ENCODE measurements at places on chromosomes 16 and 17.

GRCh38 chr17:13362341-13363122, 239.2 kb downstream of the HS3ST3A1 start:
- DNase-seq: no peak

DNA sequence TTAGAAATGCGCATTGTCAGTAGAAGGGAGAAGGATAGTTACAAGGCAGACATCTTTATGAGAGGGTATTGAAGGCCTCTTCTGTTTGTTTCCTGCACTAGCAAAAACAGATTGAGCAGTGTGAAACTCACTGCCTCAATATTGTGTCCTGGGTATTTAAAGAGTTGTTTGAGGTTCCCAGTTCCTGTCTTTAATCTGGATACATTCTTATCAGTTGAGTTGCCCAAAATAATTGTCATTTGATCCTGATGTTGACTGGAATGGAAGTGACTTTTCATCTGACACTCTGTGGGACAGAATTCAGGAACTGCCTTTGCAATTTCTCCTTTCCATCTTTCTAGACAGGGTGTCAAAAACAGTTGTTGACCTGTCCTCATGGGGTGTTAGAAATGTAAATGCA, 1.7 kb downstream of the ATP6V0A1 start:
- no peak for DNase-seq

DNA sequence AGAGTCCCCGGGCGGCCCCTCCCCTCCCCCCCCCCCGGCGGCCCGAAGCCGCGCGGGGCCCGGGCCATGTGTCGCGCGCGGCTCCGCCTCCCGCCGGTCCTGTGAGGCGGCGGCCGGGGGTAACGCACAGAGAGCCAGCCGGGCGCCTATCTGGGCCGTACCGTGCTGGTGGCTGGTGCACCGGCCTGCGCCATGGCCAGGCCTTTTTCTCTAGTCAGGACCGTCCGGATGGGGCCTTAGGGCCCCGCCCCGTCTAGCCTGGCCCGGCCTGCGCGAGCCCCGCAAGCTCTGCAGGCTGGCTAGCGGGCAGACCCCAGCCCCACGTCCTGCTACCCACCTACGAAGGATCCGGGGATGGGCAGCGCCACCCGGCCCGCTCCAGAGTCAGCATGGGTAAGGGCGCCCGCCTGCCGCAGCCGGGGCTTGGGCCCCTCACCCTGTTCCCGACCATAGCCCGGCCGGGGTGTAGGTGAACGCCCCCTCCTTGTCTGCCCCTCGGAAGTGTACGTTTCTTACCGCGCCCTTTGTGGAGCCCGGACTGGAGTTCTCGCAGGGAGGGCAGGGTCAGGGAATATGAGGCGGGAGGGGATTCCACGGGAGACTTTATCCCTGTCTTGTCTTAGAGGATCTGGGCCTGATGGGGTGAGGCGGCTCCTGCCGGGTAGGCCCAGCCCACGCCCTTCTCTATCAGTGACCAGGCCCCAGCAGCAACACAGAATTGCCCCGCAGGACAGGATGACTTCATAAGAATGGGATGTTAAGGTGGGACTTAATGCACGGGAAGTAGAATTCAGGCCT, at the start of gene CENPT:
TSS of gene CENPT (minus strand) at position 630 of the 798 bp plus-strand sequence. CDS start 13,834 bp downstream, outside the sequence.
- DNase-seq: peak; percentile 54

DNA sequence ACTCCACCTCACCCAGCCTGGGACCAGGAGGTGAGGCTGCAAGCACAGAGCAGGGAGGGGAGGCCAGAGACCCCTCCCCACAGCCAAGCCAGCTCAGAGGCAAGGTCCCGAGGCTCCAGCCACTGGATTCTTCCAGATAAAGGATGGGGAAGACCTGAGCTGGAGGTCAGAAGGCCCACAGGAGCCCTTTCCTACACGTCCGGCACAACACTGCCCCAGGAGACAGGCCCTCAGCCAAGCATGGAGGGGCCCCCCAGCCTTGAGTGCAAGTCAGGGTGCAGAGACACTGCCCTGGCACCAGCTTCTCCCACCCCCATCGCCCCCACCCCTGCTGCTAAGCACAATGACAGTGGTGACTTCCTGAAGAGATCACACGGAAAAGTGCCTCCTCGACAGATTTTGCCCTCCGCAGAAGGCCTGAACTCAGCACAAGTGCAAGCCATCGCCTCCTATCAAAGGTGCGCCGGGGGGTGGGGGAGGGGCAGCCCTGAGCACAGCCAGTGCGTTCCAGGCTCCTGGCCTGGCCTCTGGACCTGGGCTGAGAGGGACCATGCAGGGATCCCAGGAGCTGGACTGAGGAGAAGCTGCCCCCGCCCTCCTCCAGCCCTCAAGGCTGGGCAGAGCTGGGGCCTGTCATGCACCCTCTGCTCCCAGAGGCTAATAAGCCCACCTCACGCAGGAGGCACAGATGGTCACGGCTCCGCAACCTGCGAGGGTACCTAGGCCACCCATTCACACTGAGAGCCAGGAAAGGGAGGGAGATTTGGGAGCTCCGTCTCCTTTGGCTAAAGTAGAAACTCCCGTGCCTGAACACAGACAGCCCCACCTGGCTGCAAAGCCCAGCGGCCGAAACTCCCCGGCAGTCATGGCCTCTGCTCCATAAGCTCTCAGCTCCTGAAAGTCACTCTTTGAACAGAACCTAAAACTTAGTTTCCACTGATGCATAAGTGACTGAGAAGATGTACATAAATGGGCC, 2.7 kb downstream of the MAFG start:
- DNase-seq: no peak

DNA sequence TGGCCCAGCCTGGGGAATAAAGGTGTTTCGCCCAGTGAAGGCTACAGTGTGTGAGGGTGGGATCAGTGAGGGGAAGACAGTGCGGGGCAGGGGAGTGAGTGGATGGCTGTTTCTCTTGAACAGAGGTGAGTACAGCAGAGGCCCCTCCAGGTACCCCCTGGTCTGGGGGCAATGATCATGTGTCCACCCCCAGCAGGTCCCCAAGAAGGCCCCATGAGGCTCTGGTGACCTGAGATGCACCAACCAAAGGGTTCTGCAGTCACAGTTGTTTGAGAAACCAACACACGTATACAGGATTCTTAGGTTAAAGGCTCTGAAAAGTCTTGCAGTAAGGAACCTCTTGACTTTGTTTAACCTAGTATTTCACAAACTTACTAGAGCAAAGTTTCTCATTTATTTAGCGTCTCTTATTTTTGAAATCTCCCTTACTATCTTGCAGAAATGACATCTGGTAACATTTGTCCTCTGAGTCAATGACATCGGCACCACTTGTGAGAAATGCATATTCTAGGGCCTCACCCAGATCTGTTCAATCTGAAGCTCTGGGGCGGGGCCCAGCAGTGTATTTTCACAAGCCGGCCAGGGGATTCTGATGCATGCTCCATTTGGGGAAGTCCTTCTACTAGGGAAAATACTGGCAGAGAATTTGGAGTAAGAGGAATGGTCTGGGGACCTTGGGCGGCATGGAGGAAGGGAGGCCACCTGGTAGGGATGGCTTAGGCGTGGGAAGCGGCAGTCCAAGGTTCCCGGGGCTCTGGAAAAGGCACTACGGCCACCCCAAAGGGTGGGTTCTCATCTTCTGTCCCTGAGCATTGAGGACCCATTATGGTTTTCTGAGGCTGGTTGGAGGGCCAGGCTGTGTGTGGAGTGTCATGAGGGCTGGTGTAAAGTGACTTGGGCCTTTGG, 217.3 kb downstream of the NTN1 start:
- DNase-seq: no peak

GRCh38 chr17:13086142-13086769, 68.4 kb upstream of the ELAC2 start:
- DNase-seq: no peak

DNA sequence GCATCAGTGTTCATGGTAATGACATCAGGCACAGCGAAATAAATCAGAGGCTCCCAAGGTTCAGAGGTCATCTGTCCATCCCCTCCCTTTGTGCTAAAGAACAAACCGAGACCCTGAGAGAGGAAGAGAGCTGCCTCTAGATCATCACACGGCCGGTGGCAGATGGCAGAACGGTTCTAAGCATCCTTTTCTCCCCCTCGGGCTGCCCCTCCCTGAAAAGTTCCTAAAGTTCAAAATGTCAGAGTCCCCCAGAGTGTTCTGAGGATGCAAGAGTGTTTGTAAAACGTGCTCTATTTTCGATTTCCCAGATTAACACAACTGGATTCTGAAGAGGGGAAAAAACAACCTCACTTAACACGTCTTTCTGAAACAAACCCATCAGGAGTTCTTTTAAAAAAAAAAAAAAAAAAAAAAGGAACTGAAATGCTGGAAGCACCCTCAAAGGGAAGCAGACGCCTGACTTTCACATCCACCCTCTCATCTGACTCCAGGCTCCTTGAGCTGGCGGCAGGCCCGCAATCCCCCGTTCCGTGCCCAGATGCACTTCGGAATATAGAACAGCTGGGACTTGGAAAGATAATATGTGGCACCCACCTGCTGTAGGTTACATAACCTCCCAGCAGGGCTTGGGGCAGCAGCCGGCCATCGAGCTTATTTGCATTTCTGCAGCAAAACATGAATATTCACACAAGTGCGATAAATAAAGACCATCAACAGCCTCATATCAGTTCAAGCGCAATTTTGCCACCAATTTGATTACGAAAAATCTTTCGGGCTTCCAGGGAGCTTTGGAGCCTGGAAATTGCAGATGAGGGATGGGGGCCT, 115.5 kb upstream of the SMURF2 start:
- DNase-seq: no peak

DNA sequence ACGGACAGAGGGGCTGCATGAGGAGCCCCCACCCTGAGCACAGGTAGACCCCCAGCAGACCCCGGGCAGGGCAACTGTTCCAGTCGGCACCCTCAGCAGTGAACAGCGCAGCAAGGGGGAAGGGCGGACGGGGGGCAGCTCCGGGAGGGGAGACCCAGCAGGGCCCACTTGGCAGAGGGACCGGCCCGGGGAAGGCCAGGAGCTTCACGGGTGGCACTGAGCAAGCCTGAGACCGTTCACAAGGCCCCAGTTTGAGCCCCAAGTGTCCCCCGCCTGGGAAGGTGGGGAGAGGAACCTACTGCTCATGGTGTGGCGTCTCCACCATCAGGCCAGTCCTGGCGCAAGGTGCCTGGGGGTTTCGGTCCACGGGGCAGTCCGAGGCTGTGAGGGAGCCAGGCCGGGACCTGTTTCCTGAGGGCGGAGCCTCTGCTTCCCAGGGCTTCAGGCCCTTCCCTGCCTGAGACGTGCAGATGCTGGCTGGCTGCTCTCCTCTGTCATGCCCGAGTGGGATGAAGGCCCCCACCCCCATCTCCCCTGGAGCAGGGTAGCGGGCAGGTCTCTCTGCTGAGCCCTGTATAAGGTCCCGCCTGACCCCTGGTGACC, 54.4 kb upstream of the GNG13 start:
- DNase-seq: no peak

DNA sequence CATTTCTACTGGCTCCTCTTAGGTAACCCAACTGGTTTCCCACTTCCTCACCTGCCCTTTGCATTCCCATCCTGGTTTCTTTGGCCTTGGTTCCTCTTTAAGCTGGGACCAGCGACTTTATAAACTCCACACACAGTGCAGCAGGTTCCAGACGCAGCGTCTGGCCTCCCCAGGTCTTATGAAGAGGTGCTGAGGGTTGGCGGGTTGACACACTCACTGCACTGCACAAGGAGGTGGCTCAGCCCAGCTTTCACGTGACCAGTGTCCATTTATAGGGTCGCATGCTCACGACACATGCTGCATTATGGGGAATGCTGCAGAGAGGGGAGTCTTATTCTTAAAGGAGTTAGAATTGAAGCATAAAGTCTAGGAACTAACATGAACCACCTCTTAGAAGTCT, 70.8 kb downstream of the ZFHX3 start:
- DNase-seq: no peak

DNA sequence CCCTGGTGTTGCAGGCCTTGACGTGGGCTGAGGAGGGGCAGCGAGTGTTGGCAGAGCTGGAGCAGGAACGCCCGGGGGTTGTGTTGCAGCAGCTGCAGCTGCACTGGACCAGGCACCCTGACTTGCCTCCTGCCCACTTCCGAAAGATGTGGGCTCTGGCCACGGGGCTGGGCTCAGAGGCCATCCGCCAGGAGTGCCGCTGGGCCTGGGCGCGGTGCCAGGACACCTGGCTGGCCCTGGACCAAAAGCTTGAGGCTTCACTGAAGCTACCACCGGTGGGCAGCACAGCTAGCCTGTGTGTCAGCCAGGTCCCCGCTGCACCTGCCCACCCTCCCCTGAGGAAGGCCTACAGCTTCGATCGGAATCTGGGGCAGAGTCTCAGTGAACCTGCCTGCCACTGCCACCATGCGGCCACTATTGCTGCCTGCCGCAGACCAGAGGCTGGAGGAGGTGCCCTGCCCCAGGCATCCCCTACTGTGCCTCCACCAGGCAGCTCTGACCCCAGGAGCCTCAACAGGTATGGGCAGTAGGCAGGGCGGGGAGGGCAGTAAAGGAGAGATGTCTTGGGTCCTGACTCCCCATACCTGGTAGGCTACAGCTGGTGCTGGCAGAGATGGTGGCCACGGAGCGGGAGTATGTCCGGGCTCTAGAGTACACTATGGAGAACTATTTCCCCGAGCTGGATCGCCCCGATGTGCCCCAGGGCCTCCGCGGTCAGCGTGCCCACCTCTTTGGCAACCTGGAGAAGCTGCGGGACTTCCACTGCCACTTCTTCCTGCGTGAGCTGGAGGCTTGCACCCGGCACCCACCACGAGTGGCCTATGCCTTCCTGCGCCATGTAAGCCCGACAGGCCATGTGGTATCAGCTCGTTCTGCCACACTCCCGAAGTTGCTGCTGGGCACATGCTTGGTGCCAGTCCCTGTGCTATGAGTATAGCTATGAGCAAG, 5.6 kb downstream of the PLEKHG4 start:
- no peak for DNase-seq

DNA sequence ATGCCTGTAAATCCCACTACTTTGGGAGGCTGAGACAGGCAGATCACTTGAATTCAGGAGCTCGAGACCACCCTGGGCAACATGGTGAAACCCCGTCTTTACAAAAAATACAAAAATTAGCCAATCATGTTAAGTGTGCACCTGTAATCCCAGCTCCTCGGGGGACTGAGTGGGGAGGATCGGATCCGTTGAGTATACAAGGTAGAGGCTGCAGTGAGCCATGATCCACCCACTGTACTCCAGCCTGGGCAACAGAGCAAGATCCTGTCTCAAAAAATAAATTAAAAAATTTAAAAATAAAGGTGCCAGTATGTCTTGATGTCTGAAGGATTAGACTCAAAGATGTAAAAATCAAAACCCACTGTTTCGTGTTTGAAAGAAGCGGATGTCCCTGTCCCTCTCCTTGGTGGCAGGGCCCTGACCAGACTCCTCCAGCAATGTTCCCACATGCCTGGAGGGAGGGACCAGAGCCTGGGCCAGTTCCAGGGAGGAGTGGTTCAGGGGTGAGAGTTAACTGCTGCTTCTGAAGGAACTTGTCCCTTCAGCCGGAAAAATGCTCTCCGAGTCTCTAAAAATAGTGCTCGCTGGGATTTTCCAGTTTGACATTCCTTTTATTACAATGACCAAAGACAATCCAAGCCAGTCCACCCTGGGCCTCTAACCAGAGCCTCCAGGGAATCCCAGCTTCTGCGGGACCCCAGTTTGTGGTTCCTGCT, 9.4 kb upstream of the CMTM4 start:
- DNase-seq: no peak

- peak; percentile 66 for DNase-seq
Observed at GRCh38 chr17:43900183-43900857, 7.0 kb downstream of the MPP2 start.
